ENCODE measurements at places on chromosomes 7 and 10.

- no peak for DNase-seq
Measured at GRCh38 chr7:124192885-124193284, 160.0 kb upstream of the TMEM229A start.

- DNase-seq = no peak
Measured at GRCh38 chr7:157930926-157931466, 594.2 kb downstream of the DNAJB6 start.

DNA sequence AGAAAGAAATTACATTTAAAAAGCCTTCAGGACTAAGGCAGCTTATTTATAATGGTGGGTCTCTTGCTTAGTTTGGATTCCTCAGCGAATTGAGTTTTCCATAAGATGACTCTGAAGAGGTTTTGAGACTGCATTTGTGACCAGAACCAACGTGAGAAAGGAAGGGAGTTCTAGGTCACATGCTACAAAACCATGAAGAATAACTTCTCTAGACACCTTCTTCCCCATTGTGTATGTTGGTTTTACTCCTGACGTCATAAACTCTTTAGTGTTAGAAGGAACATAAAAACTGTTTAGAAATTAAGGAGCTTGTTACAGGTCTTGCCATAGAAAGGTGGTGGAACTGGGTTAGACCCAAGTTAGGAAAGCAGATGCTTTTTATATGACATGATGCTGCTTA lies 11.1 kb downstream of the PTPN12 start:
- no peak for DNase-seq

DNA sequence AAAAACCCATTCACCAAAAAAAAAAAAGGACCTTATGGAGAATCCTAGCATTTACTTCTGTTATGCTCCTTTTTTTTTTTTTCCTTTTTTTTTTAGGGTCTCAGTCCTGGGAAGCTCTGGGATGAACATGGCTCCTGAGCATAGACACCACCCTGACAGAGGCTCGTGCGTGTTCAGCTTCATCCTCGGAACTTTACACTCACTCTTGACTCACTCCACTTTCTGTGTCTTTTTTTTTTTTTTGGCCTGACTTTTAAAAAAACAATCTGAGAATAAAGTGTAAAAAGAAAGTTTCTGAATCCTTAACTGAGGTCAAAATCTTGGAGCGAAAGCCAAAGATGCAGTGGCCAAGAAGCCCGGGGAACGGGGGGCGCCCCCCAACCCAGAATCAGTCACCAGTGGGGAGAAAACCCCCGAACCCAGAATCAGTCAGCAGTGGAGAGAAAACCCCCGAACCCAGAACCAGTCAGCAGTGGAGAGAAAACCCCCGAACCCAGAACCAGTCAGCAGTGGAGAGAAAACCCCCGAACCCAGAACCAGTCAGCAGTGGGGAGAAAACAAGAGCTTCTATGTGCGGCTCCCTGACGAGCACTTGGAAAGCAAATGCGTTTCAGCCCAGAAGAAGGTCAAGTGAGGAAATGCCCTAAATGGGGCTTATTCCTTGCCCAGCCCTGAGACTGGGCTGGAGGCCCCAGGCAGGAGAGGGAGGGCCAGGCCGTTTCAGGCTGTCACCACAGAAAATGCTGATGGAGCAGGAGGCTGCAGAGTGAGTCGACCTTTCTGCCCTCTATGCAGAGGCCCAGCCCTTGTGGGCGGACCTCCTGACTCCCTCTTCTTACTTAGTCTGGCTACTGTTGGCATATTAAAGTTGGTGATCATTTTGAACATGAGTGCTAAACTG lies 19.0 kb upstream of the PFKP start:
- no peak for DNase-seq

DNA sequence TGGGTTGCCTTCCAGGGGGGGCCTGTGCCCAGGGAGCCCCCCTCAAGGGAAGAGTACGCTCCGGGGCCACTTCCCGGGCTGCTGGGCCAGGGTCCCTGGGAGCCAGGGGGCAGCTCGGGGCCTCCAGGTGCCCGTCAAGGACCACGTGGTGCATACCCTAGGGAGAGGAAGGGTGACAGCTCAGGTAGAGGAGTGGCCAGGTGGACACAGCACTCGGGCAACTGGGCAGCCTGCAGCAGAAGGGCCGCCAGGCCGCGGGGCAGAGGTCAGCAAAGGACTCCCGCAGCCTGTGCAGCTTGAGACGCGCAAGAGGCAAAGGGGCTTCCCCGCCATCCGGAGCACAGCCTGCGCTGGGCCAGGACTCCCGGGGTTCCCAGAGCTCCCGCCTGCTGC lies 26.4 kb downstream of the AP5Z1 start:
- DNase-seq = peak; percentile 54

- no peak for DNase-seq
Measured at GRCh38 chr10:74869635-74870034, 43.2 kb downstream of the KAT6B start.

GRCh38 chr10:70656489-70656888 lies 15.8 kb upstream of the ADAMTS14 start:
- peak; percentile 42 for DNase-seq

GRCh38 chr10:104351919-104352318 lies 1.7 kb upstream of the CFAP58 start:
- no peak for DNase-seq

DNA sequence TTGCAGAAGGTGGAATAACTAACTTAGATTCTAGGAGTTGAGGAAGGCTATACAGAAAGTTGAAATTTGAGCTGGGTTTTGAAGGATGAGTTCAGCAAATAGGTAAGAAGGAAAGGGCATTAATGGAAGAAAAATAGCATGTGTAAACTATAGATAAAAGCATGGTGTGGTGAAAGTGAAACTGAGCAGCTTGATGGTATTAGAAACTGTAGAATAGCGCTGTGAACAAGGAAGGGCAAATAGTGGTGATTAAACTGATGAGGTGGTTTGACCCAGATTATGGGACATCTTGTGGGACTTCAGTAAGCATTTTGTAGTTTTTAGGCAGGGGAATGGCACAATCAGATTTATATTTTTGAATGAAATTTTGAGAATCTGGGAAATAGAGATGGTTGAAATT lies 90.5 kb downstream of the EXOC6 start:
- no peak for DNase-seq

DNA sequence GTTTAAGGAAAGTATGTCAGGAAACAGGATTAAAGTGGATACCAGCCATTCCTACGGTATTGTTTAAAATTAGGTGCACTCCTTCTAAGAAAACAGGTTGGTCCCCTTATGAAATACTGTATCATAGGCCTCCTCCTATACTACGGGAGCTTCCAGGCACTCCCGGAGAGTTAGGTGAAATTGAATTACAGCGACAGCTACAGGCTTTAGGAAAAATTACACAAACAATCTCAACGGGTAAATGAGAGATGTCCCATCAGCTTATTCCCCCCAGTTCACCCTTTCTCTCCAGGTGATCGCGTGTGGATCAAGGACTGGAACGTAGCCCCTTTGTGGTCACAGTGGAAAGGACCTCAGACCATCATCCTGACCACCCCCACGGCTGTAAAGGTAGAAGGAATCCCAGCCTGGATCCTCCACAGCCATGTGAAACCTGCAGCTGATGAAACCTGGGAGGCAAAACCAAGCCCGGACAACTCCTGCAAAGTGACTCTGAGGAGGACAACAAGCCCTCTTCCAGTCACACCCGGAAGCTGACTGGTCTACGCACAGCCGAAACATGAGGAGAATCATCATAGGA lies 25.1 kb upstream of the GHITM start:
- no peak for DNase-seq

- peak; percentile 89 for DNase-seq
Measured at GRCh38 chr10:3424111-3424851, 251.7 kb upstream of the PITRM1 start.

- no peak for DNase-seq
Measured at GRCh38 chr10:6239213-6239991, 36.7 kb downstream of the PFKFB3 start.

- no peak for DNase-seq
Measured at GRCh38 chr7:97752215-97752614, 20.3 kb downstream of the TAC1 start.

DNA sequence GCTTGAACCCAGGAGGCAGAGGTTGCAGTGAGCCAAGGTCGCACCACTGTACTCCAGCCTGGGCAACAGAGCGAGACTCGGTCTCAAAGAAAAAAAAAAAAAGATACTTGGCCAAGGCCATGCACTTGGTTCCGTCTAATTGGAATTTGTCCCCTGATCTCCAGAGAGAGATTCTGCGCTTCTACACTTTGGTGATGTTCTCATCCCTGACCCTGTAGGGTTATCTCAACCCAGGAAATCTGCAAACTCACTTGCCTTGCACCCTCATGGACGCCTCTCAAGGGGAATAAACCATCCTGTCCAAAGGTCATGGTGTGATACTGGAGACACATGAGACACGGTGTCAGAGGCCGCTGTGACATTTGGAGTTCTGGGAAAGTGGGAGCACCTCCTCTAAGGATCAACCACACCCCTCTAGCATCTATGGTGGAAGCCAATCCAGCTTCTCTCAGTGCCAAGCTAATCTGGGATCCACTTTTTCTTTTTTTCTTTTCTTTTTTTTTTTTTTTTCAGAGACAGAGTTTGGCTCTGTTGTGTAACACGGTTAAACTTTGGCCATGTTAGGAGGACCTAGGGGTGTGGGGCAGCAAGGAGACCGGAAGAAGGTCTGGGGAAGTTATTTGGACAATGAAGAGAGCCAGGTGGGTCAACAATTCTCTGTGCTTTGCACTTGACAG lies 7.8 kb upstream of the POR start:
- DNase-seq = no peak

DNA sequence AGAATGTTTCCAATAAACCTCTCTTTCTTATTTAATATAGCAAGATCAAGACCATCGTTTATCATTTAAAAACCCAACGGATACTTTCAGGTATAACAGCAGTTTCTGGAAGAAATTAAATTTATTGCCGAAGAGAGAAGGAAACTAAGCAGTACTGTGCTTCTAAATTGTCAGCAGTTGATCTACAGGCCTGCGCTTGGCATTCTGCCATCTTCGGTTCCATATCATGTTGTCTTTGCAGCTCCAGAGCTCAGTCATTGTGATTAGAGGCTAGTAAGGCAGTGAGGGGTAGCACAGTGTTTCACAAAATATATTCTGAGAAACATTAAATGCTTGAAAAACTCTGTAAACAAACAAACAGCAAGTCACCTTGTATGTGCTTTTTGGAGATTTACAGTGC lies 301.3 kb downstream of the REEP3 start:
- DNase-seq = no peak

GRCh38 chr10:87852089-87852488 lies 11.2 kb downstream of the KLLN start:
- DNase-seq = no peak

DNA sequence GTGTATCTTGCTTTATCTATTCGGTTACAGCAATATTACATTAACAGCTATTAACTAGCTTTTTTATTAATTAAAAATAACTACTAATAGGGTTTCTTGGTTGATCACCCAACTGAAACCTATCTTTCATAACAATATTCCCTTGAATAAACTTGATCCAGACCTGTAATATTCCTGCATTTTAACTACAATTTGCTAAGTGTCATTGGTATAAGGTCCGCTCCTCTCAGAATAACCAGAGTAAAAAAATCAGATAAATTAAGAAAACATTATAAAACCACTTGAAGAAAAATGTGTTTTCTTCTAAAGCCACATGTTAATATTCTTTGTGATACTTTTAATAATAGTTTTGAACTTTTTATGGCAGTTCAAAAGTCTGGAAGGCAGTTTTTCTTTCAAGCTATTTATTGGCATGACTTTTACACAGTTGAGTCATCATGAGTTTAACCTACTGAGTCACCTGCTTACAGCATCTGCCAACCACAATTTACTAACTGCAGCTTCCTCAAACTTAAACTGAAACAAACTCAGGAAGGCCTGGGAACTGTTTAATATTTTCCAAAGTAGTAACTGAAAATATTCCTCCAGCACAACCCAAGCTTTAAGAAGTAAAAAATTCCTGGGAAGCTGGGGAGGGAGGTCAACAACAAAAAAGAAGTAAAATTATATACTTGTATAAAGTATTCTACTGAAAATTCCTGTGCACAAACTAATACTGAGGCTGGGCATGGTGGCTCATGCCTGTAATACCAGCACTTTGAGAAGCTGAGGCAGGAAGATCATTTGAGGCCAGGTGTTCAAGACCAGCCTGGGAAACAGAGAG lies 103.2 kb downstream of the NRBF2 start:
- no peak for DNase-seq

- no peak for DNase-seq
Measured at GRCh38 chr7:127251036-127251464, 1.7 kb downstream of the GRM8 start.

All from heart left ventricle (tissue), 16 donors.